Chondrocyte (in vitro differentiated cells): ENCODE measurements at places on chromosomes 3 and 15.

GRCh38 chr15:22839046-22839695, 705 bp downstream of the NIPA2 start:
- H3K27me3 ChIP-seq = no peaks in the 10 kb centered on the region
- H3K27ac ChIP-seq = peak overlapping the region; percentile 95
- H3K36me3 ChIP-seq = no peaks in the 10 kb centered on the region
- peaks cover 31% of the 10 kb centered on the region for H3K4me1 ChIP-seq

- DNase-seq = no peak
- H3K27ac ChIP-seq = no peak overlapping the region
- H3K27me3 ChIP-seq = no peaks in the 10 kb centered on the region
- peaks cover 3% of the 10 kb centered on the region for H3K36me3 ChIP-seq
- no peak overlapping the region for H3K4me3 ChIP-seq
- peaks cover 21% of the 10 kb centered on the region for H3K4me1 ChIP-seq
These were observed 61.7 kb downstream of the THRB start for GRCh38 chr3:24432989-24433388.

DNA sequence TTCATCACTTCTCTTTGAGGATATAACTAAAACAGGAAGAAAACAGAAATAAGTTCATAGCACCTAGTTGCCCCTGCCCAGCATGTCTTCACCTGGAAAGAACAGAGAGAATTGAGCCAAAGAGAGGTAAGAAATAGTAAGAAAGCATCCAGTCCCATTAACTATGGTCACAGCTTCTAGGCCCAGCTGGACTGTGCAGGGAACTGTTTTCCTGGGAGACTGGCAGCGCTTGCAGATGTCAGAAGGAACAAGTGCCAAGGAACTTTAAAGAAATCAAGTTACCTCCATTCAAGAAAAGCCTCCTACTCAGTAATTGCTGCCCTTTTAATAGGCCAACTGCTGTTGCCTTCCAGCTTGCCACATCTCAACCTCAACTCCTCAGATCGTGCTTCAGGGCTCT, 17.8 kb upstream of the CPB1 start:
- H3K27ac ChIP-seq = no peak overlapping the region
- no peak for DNase-seq
- no peaks in the 10 kb centered on the region for H3K4me1 ChIP-seq
- peaks cover 2% of the 10 kb centered on the region for H3K36me3 ChIP-seq

DNA sequence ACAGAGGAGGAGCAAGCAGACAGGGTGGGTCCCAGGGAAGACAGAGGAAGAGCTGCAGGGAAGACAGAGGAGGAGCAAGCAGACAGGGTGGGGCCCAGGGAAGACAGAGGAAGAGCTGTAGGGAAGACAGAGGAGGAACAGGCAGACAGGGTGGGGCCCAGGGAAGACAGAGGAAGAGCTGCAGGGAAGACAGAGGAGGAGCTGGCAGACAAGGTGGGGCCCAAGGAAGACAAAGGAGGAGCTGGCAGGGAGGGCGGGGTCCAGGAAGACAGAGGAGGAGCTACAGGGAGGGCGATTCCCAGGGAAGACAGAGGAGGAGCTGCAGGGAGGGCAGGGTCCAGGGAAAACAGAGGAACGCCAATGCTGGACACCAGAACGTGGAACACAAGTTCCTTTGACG, 66.5 kb downstream of the PLXNA1 start:
- no peak overlapping the region for H3K4me3 ChIP-seq
- H3K27me3 ChIP-seq = peaks cover 3% of the 10 kb centered on the region
- peaks cover 2% of the 10 kb centered on the region for H3K36me3 ChIP-seq
